ENCODE measurements at places on chromosomes 11 and 22. TPM values are rescaled to one million over a fixed set of nuclear protein-coding genes. Genes with fewer than 3 reads are reported as not detected.

DNA sequence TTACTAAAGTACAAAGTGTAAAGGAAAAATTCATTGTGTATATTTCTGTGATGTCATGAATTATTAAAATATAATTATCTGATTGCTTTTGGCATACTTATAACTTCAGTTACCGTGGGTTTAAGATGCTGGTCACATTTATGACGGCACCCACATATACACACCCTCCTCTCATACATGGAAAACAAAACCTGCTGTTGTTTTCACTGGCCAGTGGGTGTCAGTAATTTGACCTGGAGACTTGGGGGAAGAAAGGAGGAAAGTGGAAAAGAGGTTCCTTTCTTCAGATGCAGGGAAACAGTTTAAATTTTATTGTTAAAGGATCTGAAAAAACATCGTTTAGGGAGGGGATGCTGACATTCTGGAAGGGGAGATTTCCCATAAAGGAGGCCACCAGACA is 742 bp upstream of the BBOX1 start:
- DNase-seq = no peak
- H3K27ac ChIP-seq = peak overlapping the region; percentile 45
- H3K36me3 ChIP-seq = no peaks in the 10 kb centered on the region
- peaks cover 21% of the 10 kb centered on the region for H3K4me1 ChIP-seq
- H3K4me3 ChIP-seq = no peak overlapping the region

DNA sequence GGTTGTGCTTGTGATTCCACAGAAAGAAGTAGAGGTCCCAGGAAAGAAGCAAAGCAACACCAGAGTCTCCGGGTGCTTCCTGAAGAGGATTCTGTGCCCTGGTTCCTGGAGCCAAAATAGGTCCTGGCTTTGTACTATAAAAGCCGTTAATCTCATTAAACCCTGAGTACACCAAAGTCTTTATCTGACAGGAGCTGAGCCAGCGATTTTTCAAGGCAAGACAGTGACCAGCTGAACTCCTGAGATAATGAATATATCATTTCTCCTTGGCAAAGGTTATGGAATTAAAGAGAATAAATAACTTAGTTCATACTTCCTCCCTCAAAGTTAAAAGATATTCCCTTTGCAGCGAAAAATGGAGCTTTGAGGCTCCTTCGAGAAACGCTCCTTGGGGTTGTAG is 5.2 kb downstream of the TMEM138 start:
- no peak for DNase-seq
- peaks cover 51% of the 10 kb centered on the region for H3K36me3 ChIP-seq
- H3K27ac ChIP-seq = no peak overlapping the region
- H3K4me3 ChIP-seq = no peak overlapping the region

DNA sequence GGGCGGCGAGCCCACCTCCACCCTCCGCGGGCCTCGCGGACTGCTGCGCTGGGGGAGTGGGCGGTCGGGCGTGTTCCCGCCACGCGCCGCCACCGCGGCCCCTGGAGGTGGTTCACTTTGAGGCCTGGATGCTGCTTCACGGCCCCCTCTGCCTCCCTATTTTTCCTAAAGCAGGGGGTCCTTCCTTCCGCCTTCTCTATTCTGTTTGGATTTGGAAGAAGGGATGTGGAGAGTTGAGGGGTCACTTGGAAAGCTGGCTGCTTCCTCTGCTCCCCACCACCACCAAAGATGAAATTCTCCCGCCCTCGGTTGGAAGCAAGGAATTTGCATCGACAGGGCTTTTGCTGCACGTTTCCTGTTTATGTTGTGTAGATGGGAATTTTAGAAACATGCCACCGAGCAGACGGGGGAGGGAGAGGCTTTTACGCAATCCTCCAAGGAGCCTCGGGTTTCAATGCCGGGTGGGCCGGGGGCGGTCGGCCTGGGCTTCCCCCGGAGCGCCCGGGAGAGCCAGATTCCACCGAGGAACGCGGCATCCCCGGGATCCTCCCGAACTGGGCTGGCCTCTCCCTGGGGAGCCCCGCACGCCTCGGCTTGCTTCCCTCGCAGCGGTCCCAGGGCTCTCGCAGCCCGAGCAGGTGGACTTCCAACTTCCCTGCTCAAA is 403 bp upstream of the SBF2 start:
- no peak for DNase-seq
- H3K4me3 ChIP-seq = peak overlapping the region; percentile 81
- peaks cover 32% of the 10 kb centered on the region for H3K4me1 ChIP-seq
- H3K27ac ChIP-seq = peak overlapping the region; percentile 97

- DNase-seq = no peak
- no peaks in the 10 kb centered on the region for H3K4me1 ChIP-seq
- no peak overlapping the region for H3K4me3 ChIP-seq
- no peaks in the 10 kb centered on the region for H3K27me3 ChIP-seq
Measured at GRCh38 chr11:27255447-27255828, 107.6 kb downstream of the CCDC34 start.

DNA sequence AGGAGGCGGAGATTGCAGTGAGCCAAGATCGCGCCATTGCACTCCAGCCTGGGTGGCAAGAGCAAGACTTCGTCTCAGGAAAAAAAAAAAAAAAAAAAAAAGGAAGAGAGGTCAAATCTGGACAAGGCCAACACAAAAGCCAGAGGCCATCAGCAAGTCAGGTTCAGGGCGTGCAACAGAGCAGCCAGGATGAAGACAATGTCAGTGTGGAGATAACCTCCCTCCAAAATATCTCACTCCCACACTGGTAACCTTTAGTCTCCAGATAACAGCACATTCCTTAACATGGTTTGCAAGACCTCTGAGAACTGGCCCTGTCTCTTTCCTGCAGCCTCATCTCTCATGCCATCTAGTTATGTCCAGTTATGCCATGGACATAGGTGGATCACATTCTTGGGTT is 4.7 kb downstream of the CSNK2A3 start:
- no peak overlapping the region for H3K27ac ChIP-seq
- H3K27me3 ChIP-seq = no peaks in the 10 kb centered on the region
- DNase-seq = no peak
- peaks cover 23% of the 10 kb centered on the region for H3K4me1 ChIP-seq

- H3K27ac ChIP-seq = no peak overlapping the region
- DNase-seq = no peak
- peaks cover 18% of the 10 kb centered on the region for H3K4me1 ChIP-seq
- no peaks in the 10 kb centered on the region for H3K36me3 ChIP-seq
- H3K27me3 ChIP-seq = peaks cover 6% of the 10 kb centered on the region
- peak overlapping the region; percentile 37 for H3K4me3 ChIP-seq
Measured at GRCh38 chr22:50673231-50674129, 857 bp downstream of the SHANK3 start.

GRCh38 chr11:86901599-86901998 is 53.6 kb downstream of the FZD4 start:
- H3K4me1 ChIP-seq = peaks cover 3% of the 10 kb centered on the region
- no peaks in the 10 kb centered on the region for H3K27me3 ChIP-seq
- no peak overlapping the region for H3K27ac ChIP-seq
- no peaks in the 10 kb centered on the region for H3K36me3 ChIP-seq
- no peak for DNase-seq
- no peak overlapping the region for H3K4me3 ChIP-seq

GRCh38 chr11:38005597-38005996 is 1407.6 kb upstream of the RAG2 start:
- H3K27me3 ChIP-seq = no peaks in the 10 kb centered on the region
- no peak overlapping the region for H3K27ac ChIP-seq
- H3K4me1 ChIP-seq = no peaks in the 10 kb centered on the region

DNA sequence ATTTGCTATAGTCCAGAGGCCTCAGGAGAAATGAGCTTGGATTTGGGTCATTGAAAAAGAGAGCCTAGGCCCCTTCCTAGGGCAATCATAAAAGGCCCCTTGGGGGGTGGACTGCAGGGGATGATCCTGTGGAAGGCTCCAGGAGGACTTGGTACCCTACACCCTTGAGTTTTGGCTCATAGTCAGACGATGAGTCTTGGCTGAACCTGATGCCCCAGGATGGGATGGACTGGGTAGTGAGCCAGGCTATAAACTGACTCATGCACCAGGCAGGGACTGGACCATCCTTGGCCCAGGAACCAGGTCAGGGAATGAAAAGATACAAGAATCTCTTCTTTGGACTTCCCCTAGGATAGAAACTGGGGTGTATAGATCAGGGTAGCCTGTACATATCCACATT is 54.2 kb downstream of the NAV2 start:
- no peak overlapping the region for H3K27ac ChIP-seq
- DNase-seq = no peak
- no peak overlapping the region for H3K4me3 ChIP-seq

Gene HEPACAM
- 3.4 TPM for total RNA-seq

Gene C11orf86
- total RNA-seq = not detected

Gene OR2AT4
- total RNA-seq = not detected

Gene DUSP8
- 2.9 TPM for total RNA-seq

All from vagina (tissue), 2 donors.